Activated naive CD8-positive, alpha-beta T cell treated with anti-CD3 and anti-CD28 coated beads for 36 hours (primary cell): ENCODE measurements at places on chromosomes 3 and 15. TPM values are rescaled to one million over a fixed set of nuclear protein-coding genes. Genes with fewer than 3 reads are reported as not detected.

TBCCD1 gene
- total RNA-seq: 12.7 TPM

SERPINI2 gene
- not detected for total RNA-seq

HACD2 gene
- 30.7 TPM for total RNA-seq

GRCh38 chr3:901953-902778 is 190.7 kb upstream of the CNTN6 start:
- no peak overlapping the region for H3K4me3 ChIP-seq
- H3K4me1 ChIP-seq: no peaks in the 10 kb centered on the region
- H3K27ac ChIP-seq: no peak overlapping the region
- H3K27me3 ChIP-seq: no peaks in the 10 kb centered on the region

- peaks cover 4% of the 10 kb centered on the region for H3K27me3 ChIP-seq
- H3K36me3 ChIP-seq: no peaks in the 10 kb centered on the region
- H3K27ac ChIP-seq: no peak overlapping the region
- no peak overlapping the region for H3K4me3 ChIP-seq
- DNase-seq: no peak
Observed at GRCh38 chr15:57457726-57458125, 81.4 kb downstream of the CGNL1 start.

GRCh38 chr15:38535491-38536200 is 29.0 kb downstream of the RASGRP1 start:
- peaks cover 78% of the 10 kb centered on the region for H3K36me3 ChIP-seq
- peak overlapping the region; percentile 36 for H3K27ac ChIP-seq
- peaks cover 85% of the 10 kb centered on the region for H3K4me1 ChIP-seq
- H3K4me3 ChIP-seq: no peak overlapping the region

GRCh38 chr15:85609492-85609891 is 185.2 kb downstream of the KLHL25 start:
- H3K4me1 ChIP-seq: peaks cover 13% of the 10 kb centered on the region
- no peak overlapping the region for H3K27ac ChIP-seq
- no peaks in the 10 kb centered on the region for H3K27me3 ChIP-seq
- DNase-seq: no peak
- no peak overlapping the region for H3K4me3 ChIP-seq
- H3K36me3 ChIP-seq: peaks cover 25% of the 10 kb centered on the region

DNA sequence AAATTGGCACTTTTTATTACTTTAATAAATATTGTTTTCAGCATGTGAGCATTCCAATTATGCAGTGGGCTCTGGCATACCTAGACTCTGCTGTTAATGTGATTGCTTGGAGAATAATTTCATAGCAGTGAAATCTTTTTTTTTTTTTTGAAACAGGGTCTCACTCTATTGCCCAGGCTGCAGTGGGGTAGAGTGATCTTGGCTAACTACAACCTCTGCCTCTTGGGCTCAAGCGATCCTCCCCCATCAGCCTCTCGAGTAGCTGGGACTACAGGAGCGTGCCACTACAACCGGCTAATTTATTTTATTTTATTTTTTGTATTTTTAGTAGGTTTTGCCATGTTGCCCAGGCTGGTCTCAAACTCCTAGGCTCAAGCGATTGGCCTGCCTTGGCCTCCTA is 14.6 kb upstream of the CORO2B start:
- DNase-seq: no peak
- H3K36me3 ChIP-seq: no peaks in the 10 kb centered on the region
- H3K4me1 ChIP-seq: peaks cover 8% of the 10 kb centered on the region
- H3K27me3 ChIP-seq: peaks cover 24% of the 10 kb centered on the region

DNA sequence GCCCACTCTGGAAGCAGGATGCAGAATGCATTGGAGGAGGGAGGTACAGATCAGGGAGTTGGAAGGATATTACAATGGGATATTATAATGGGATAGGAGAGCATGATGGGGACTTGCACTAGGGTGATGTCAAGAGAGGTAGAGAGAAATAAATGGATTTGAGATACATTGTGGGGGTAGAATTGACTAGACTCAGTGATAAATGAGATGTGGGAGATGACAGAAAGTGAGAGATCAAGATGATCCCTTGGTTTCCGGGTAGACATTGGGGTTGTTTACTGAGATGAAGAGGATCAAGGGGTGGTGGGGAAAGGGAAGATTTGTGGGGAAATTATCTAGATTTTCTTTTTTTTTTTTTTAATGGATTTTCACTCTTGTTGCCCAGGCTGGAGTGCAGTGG is 42.7 kb downstream of the BFSP2 start:
- H3K27me3 ChIP-seq: no peaks in the 10 kb centered on the region
- DNase-seq: no peak
- H3K4me3 ChIP-seq: no peak overlapping the region
- H3K27ac ChIP-seq: no peak overlapping the region

DNA sequence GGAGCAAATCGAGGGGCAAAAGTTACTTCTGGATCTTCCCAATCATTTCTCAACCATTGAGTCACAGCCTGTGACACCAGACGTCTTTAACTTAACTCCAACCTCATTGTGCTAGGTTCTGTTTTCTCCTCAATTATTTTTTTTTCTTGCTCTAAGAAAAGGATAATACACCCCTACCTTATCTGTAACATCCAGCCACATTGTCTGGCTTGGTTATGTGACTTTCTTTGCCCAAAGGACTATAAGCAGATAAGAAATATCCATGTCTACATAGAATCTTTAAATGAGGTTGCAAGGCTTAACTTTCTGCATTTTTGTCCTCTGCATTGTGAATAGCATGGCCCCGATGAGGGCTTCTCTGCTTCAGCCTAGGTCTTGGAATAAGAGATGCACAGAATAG is 782.4 kb upstream of the CFAP20DC start:
- H3K27ac ChIP-seq: no peak overlapping the region
- H3K27me3 ChIP-seq: no peaks in the 10 kb centered on the region
- H3K4me3 ChIP-seq: no peak overlapping the region
- peaks cover 1% of the 10 kb centered on the region for H3K4me1 ChIP-seq
- peaks cover 5% of the 10 kb centered on the region for H3K36me3 ChIP-seq

- no peaks in the 10 kb centered on the region for H3K27me3 ChIP-seq
- no peak overlapping the region for H3K4me3 ChIP-seq
Observed at GRCh38 chr3:46928282-46928681, 48.3 kb downstream of the CCDC12 start.

DPPA4 gene
- 1.1 TPM for total RNA-seq

- H3K4me3 ChIP-seq: no peak overlapping the region
- no peak overlapping the region for H3K27ac ChIP-seq
- DNase-seq: no peak
- no peaks in the 10 kb centered on the region for H3K36me3 ChIP-seq
- peaks cover 30% of the 10 kb centered on the region for H3K27me3 ChIP-seq
Observed at GRCh38 chr15:91186904-91187656, 87.0 kb downstream of the SV2B start.

MYL3 gene
- total RNA-seq: not detected
